Fibroblast of the aortic adventitia (primary cell): ENCODE measurements at places on chromosomes 12 and 14. TPM values are rescaled to one million over a fixed set of nuclear protein-coding genes. Genes with fewer than 3 reads are reported as not detected.

The CACNA2D4 gene
- total RNA-seq, result 0.08 and 0.27 TPM in 2 replicates

The NFATC4 gene
- 77.9 and 221 TPM in 2 replicates for total RNA-seq

The HCFC2 gene
- 28.3 and 30.5 TPM in 2 replicates for total RNA-seq

The PAPLN gene
- total RNA-seq, result 3.0 TPM in 2 replicates

The IL22 gene
- not detected in 2 replicates for total RNA-seq

The MUCL1 gene
- not detected in 2 replicates for total RNA-seq

The CHGA gene
- 0.18 TPM in 1 of 2 replicates, not detected in the other for total RNA-seq

The LEMD3 gene
- total RNA-seq, result 20.2 and 24.2 TPM in 2 replicates
